B cell (primary cell): ENCODE measurements at places on chromosomes 7 and 10.
A peak's percentile ranks its signal among the peaks of the same experiment; 100 is the strongest.

DNA sequence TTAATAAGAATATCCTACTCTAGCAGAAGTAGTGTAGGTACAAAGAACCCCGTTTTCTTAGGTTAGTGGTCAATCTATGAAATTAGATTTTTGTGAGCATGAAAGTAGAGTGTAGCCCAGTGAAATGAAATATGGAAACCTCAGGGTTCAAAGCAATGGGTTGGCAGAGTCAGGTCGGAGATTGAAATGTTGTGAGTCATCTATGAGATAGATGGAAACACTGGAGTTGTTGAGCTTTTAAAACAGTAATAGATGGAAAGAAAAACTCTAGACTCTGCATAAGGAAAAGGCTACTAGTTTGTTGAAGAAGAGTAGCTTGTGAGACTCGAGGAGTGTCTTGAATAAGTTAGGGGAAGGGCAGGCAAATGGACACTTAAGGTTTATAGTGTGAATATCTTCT is 251.9 kb downstream of the EXOC4 start:
- DNase-seq, result no peak

GRCh38 chr10:4686644-4686996 is 139.4 kb upstream of the AKR1E2 start:
- DNase-seq, result no peak

- no peak for DNase-seq
Measured at GRCh38 chr10:97865488-97865887, 15.8 kb downstream of the GOLGA7B start.

- no peak for DNase-seq
Measured at GRCh38 chr10:126563361-126563760, 107.1 kb downstream of the C10orf90 start.

DNA sequence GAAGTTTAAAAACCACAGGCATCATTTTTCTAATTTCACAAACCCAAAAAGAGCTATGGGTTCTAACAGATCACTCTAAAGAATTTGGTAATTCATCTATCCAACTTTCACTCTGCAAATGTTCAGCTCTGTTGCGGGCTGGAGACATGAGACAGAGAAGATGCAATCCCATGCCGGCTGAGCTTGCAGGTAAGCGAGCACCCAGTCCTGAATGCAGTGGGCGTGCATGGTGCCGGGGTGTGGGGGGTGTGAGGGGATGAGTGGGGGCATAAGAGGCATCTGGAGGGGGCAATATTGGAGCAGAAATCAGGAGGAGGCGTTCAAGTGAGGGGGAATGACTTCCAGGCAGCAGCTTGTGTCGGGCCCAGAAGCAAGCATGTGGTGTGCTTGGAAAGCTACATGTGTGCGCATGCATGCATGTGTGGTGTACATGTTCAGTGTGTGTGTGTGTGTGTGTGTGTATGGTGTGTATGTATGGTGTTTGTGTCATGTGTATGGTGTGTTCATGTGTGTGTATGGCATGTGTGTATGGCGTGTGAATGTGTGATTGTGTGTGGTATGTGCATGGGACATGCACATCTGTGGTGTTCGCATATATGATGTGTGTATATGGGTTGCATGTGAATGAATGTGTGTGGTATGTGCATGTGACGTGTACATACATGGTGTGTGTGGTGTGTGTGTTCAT is 172.9 kb downstream of the PRKCQ start:
- DNase-seq, result no peak

GRCh38 chr10:98411166-98411565 is 3.8 kb downstream of the PYROXD2 start:
- no peak for DNase-seq

- peak; percentile 76 for DNase-seq
Measured at GRCh38 chr7:114931656-114932011, 9.7 kb downstream of the MDFIC start.
